ENCODE measurements at places on chromosomes 6 and 20.

- no peak for DNase-seq
These were observed 1190.5 kb upstream of the EYS start for GRCh38 chr6:66897576-66897975.

GRCh38 chr20:36606158-36607066 is 833 bp downstream of the RAB5IF start:
- DNase-seq = no peak

DNA sequence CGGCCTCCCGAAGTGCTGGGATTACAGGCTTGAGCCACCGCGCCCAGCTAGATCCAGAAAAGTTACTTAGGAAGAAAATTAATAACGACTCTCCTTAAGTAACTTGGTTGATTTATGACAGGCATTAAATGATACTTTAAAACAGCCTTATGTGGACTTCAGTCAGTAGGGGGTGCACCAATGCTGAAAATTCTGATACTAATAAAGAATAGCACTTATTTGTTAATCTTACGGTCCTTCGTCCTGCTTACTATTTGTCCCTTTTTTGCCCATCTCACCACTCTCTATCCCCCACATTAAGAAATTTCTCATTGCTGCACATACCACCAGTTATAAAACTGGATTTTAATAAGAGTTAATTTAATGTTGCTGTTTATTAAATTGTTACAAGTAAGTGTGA is 12.7 kb upstream of the PRELID3B start:
- no peak for DNase-seq

DNA sequence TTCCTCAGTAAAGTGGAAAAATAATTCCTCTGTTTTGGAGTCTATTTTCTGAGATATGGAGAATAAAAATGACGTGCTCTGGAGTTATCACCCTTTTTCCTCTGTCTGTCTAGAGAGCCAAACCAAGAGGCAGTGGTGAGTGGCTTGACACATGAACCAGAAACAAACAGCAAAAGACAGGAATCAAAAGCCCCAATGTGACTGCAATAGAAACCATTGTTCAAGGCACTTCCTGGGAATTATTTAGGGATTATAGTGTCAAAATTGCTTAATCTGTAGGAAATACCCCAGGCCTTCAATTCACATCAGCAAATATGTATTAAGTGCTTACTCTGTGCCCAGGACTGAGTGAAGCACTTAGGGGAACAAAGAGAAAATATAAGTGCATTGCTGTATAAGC is 560.4 kb upstream of the JAG1 start:
- no peak for DNase-seq

GRCh38 chr6:3531481-3531880 is 74.6 kb upstream of the SLC22A23 start:
- DNase-seq = no peak

DNA sequence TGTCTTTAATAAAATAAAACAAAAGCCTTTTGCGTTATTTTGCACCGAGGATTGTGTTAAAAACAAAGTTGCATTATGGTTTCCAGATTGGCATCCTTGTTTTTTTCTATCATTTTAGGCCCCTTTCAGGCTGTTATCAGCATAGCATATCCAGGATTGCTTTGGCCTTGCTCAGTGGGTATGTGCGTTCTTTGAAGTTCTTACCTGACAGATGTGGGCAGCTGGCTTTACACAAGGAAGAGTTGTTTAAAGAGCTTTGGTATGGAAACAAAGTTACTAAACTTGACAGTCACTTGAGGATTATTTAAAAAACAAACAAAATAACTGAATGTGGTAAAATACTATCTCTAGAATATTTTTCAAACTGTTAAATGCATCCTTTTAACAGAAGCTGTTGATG is 6.6 kb downstream of the VAPB start:
- DNase-seq = no peak

DNA sequence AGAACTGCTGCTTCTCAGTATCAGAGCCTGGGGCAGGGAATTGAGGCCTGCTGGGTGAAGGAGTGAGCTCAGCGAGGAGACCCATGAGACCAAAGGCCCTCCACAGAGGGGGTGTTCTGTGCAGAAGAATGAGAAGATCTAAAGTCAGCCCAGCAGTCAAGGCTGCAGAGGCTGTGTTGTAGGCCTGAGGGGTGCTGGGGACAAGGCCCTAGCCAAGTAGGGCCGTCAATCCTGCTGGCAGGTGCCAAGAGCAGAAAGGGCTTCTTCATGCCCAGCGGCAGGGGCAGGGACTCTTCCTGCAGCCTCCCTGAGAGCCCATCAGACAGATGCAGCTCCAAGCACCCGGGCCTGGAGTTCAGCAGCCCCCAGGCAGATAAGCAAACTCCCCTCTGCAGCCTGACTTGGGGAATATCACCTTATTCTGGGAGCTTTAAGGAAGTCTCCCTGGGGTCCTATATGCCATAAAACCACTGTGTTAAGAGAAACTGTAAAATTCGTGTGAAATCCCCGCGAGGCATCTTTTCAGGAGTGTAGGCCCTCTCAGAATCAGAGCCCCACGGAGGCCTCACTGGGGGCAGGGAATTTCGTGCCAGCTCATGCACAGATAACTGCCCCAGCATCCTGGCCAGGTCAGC is 9.0 kb downstream of the CCDC167 start:
- DNase-seq = no peak

DNA sequence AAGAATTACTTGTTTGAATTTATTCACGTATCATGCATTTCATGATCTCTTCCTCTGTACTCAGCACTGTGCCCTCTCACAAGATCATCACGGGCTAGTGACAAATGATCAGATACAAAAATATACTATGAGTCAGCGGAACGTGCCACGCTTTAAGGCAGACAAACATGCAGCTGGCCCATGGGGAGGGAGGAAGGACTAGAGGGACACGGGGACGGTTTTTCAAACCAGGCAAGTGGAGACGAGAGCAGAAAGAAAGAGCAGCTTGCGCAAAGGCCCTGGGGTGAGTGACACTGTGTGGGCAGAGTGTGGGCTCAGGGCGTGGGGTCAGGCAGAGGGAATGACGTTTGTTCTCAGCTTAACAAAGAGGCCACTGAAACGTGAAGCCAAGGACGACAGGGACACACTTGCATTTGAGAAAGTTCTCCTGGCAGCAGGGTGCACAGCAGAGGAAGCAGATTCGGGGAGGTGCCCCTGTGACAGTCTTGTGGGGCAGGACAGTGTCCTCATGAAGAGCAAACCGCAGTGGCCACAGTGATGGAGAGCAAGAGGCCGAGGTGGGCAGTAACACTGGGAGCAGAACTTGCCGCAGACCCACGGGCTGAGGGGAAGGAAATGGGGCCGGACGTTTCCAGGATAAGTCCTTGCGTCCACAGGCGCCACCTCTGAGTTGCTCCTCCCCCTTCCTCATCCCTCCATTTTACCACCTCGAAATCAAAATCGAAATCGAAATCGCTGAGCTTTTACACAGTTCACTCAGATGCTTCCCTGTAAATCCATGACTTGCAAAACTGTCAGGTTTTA is 6.9 kb upstream of the RPS6KA2 start:
- no peak for DNase-seq

GRCh38 chr6:33088931-33089620 is 13.3 kb downstream of the HLA-DPB1 start:
- DNase-seq = no peak

DNA sequence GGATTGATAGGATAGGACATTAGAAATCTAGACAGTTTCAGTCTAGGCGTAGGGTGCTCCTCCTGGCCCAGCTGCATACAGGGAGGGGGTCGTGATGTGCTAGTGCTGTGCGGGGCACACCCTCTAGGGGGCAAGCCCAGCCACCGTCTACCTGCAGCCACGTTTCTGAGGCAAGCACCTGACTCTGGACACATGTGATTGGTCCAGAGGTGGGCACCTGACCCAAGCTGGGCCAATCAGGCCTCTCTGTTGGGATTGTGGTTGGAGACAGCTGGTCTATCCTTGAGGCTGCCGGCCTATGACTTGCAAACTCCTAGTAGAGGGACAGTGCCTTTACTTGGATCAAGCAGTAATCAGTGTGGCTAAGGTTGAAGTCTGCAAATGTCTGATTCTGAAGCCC is 317.1 kb downstream of the BMP7 start:
- DNase-seq = no peak

GRCh38 chr6:47246551-47246950 is 63.2 kb downstream of the TNFRSF21 start:
- no peak for DNase-seq

- no peak for DNase-seq
These were observed 375.5 kb downstream of the UTRN start for GRCh38 chr6:144660561-144661115.
